ENCODE measurements at places on chromosomes 4 and X.

GRCh38 chr4:142567199-142567598 lies 278.9 kb downstream of the INPP4B start:
- DNase-seq, result peak; percentile 42

GRCh38 chr4:155943605-155944291 lies 9.9 kb downstream of the CTSO start:
- DNase-seq, result no peak

GRCh38 chr4:88070031-88070430 lies 62.6 kb downstream of the PKD2 start:
- no peak for DNase-seq

GRCh38 chr4:121597346-121597934 lies 99.3 kb downstream of the ANXA5 start:
- DNase-seq, result peak; percentile 41

DNA sequence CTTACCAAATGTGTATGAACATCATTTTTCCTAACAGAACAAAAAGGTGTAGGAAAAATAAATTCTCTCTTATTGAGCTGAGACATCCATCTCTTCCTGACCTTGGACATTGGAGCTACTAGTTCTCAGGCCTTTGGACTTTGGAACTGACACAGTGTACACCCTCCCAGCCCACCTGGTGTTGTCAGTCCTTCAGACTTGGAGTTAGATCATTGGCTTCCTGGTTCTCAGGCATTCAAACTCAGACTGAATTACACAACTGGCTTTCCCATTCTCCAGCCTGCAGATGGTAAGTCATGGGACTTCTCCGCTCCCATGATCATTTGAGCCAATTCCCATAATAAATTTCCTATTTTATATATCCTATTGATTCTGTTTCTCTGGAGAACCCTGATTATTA lies 84.8 kb upstream of the EDNRA start:
- no peak for DNase-seq

DNA sequence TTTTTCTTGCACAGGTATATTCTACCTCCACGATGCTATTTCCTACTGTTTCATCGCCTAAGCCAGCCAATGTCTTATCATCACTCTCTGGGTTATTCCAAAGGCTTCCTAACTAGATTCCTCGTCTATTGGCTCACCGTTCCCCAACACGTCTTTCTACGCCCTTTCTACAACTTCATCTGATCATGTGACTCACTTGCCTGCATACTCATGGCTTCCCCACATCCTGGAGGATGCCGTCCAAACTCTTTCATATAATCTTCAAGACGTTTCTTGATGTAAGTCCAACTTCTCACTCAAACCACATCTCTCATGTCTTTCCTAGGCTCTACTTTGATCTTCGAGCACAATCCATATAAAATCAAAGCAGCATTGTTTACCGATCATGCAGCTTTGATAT lies 322.0 kb upstream of the PPARGC1A start:
- no peak for DNase-seq

GRCh38 chrX:73563738-73564068 lies 706 bp downstream of the CHIC1 start:
- no peak for DNase-seq

- DNase-seq, result peak; percentile 91
Measured at GRCh38 chrX:24479924-24480323, 14.8 kb downstream of the PDK3 start.

DNA sequence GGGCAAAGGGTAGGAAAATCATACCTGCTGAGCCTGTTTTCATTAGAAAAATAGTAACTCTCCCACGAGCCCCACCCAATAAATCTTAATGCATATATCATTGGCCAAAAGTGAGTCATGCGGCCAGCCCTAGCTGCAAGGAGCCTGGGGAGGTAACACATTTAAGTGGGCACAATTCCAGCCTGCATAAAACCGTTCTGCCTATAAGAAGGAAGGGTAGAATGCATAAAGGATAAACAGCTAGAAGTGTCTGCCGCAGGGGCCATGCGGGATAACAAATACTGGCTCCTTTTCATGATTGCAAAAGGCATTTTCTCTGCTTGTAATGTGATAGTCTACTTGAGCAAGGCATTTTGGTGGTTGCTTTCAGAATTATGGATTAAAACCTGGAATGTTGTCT lies 37.1 kb downstream of the EFHC2 start:
- DNase-seq, result peak; percentile 38

- DNase-seq, result no peak
Measured at GRCh38 chr4:25002681-25003080, 28.1 kb downstream of the LGI2 start.

DNA sequence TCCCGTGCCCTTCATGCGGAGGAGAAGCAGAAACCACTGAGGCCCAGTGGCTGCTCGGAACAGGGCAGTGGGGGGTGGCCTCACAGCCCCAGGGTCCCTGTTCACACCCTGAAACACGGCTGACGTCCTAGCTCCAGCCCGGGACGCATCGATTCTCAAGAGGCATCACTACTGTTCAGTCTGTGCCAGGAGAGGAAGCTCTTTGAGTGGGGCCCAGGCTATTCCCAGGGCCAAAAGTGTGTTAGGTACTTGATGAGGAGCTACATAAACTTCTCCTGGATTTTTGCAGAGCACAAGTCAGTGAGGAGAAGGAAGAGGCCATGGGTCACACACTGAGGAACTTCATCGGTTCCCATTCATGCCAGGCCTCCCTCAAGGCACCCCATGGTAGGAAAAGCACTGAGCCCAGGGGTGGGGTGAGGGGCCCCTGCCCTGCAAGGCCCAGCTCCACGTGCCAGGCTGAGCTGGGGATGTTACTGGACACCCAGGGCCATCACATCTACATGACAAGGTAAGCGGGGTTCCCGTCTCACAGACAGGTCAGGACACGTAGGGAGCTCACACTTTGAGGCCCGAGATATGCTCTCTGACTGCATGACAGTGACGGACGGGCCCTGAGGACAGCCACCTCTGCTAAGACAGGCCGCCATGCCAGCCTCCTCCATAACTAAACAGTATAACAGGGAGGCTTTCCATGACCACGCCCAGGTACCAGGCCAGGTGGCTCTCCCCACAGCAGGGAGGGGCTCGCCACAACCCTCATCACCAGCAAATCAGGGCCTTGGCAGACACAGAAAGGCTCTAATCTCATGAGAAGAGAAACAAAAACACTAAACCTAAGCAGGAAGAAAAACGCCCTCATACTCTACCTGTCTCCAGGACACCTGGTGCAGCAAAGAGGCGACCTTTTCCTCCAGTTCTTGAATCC lies 12.4 kb downstream of the TNIP2 start:
- no peak for DNase-seq

GRCh38 chr4:7649741-7650531 lies 215.2 kb upstream of the PSAPL1 start:
- DNase-seq, result peak; percentile 36

GRCh38 chr4:61783050-61783449 lies 582.9 kb downstream of the ADGRL3 start:
- no peak for DNase-seq

DNA sequence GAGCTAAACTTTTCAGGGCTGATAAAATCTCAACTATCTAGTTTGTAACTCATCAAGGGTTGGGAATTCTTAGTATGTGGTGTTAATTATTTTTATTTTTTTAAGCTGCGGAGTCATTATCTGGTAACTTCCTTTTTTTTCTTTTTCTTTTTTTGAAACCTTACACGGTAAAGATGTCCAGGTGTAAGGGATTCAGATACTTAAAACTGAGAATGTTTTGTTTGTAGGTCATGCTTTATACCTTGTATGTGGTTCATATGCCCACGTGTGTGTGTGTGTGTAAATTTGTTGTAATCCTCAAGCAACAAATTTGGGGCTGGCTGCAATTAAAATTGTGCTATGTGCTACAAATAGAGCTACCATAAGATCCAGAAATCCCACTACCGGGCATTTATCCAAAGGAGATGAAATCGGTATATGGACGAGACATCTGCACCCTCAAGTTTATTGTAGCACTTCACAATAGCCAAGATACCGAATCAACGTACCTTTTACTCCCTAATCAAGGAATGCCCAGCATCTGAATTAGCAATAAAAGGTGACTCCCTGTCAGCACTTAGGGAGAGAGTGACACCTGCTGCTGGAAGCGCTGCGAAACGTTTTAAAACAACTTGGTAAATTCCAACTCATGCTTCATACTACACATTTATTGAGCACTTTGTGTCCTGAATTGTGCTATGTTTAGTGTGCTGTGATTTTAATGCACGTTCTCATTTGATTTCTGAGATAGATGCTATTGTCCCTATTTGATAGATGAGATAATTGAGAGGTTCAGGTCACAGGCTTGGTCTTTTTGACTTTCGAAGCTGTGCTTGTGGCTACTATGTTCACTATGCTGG lies 16.1 kb downstream of the MSMO1 start:
- peak; percentile 29 for DNase-seq

DNA sequence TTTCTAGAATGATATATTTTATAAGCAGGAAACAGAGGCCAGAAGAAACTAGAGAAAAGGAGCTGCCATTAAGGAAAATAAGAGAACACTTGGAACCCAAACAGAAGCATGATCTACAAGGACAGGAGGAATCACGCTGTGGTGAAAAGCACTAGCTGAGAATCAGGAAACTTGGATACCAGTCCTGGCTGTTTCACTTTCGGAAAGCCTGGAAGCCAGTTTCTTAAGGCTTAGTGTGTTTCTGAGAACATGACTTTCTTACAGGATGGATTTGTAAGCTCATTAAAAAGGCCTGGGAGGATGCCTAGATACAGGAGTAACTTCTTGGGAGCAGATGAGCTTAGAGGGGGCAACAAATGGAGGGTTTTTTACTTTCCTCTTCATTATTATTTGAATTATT lies 36.9 kb downstream of the TLL1 start:
- DNase-seq, result no peak

- DNase-seq, result no peak
Measured at GRCh38 chr4:185825737-185826136, 13.7 kb upstream of the SORBS2 start.

GRCh38 chrX:34624416-34624815 lies 32.7 kb downstream of the TMEM47 start:
- DNase-seq, result no peak

- DNase-seq, result no peak
Measured at GRCh38 chrX:12206413-12206812, 68.1 kb downstream of the FRMPD4 start.

- no peak for DNase-seq
Measured at GRCh38 chr4:42673082-42673425, 16.1 kb upstream of the ATP8A1 start.

GRCh38 chrX:2330910-2331309 lies 169.9 kb downstream of the DHRSX start:
- DNase-seq, result no peak

DNA sequence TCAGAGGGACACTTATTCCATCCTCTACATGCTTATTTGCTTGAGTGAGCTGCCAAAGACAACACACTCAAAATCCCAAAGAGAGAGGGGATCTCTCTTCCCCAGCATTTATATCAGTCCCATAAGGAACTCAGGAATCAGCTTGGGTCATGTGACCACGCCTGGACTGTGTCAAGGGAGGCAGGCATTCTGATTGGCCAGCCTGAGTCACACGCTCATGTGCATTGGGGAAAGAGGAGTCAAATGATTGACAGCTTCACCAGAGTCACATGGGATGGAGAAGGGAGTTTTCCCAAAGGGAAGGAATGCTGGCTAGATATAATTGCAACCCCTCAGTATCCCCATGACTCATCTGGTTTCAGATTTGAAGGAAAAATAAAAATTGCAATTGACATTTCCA lies 49.0 kb downstream of the RWDD4 start:
- peak; percentile 28 for DNase-seq
